ENCODE measurements at places on chromosomes 5 and 9.

DNA sequence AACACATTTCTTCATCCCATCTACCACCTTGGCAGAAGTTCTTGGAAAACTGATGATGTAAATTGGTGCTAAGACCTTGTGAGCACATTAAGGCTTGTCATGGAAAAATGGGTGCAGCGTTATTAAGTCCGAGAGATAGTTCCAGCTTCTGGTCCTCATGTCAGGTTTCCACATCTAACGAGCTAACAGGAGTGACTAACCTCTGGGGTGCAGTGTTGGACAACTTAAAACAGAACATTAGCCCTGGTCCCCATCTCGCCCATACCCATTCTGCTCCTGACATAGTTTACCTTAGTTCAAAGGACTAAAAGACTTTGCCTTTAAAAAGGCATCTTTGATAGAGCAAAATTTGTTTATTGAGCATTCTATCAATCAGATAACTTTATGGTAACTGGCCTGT, 128.0 kb downstream of the SLC1A3 start:
- DNase-seq = no peak

DNA sequence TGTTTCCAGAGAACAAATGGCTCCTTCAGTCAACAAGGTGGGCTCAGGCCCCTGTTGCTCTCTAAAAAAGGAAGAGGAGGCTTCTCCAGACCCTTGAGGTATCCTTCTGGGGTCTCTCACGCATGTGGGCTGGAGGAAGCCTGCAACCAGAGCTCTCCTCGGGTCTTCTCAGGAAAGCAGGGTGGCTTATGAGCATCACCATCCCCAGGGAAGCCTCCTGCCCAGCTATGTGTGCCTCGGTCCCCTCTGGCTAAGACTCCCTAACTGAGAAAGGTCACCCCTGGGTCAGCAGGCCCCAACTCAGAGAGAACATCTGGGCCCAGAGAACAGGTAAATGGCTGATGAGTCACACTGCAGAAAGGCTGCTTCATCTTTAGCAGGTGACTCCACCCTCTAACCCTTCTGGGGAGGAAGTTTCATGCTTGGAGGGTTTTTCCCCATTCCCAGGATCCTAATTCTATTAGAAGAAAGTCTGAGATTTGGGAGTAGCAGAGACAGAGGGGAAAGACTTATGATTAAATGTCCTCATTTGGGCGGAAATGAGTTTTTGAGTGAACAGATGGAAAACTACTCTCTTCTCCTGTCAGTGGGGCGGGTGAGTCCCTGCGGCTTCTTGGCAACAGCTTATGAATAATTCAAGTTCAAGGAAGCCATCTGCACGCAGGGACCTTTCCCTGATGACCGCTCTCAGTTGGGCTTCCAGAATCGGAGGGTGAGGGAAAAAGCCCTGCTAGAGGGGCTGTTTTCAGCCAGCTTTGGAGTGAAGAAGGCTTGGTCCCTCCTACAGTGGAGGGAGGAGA, 41.9 kb downstream of the TGFBI start:
- no peak for DNase-seq

GRCh38 chr5:171544913-171545765, 125.7 kb downstream of the FGF18 start:
- no peak for DNase-seq

GRCh38 chr9:110451726-110452125, 114.1 kb upstream of the TXNDC8 start:
- no peak for DNase-seq

GRCh38 chr9:2602704-2603116, 18.9 kb upstream of the VLDLR start:
- no peak for DNase-seq

DNA sequence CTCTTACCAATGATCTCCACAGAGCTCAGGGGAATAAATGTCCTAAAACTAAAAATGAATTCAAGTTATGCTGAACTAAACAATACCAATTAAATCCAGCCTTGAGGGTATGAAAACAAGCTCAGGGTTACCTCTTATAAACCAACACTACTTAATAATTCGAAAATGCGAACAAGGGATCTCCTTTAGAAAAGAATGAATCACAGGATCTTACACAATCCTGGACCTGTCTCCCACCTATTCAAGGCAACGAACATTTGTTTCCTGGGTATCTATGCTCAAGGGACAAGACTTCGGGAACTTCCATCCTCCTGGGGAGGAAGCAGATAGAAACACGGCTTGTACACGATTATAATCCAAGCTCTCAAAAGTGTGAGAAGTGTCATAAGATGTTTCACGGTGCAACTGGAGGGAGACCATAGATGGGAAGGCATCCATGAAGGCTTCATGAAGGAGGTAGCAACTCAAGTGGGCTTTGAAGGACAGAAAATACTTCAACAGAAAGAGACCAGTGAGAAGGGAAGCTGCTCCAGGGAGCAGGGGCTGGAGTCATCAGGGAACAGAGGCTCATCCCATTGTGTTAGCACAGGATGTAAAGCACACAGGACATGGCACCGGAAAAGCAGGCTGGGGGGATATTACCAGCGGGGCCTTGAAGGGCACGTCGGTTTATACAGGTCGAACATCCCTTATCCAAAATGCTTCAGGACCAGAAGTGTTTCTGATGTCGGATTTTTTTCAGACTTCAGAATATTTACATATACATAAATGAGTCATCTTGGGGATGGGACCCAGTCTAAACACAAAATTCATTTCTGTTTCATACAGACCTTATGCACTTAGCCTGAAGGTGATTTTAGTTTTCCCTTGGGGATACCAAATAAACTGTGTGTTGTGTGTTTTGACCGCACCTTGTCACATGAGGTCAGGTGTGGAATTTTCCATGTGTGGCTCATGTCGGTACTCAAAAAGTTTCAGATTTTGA, 87.4 kb downstream of the TLE1 start:
- no peak for DNase-seq

DNA sequence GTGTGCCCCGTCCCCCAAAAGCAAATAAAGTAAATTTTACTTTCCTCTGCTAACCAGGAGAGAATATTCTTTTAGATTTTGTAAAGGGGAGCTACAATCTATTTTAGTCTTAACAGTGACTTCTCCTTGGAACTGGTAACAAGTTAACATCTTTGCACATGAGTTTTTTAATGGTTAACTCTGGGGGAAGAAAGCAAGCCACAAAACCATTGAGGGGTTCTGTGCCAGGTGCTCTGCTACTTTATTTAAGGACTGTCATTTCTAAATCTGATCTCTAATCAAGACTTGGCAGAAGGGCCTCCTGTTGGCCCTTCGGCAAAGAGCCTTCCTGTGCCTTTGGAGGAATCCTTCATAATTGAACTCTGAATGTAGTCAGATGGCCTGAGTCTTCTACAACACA, 153.4 kb downstream of the SLC12A2 start:
- DNase-seq = no peak

DNA sequence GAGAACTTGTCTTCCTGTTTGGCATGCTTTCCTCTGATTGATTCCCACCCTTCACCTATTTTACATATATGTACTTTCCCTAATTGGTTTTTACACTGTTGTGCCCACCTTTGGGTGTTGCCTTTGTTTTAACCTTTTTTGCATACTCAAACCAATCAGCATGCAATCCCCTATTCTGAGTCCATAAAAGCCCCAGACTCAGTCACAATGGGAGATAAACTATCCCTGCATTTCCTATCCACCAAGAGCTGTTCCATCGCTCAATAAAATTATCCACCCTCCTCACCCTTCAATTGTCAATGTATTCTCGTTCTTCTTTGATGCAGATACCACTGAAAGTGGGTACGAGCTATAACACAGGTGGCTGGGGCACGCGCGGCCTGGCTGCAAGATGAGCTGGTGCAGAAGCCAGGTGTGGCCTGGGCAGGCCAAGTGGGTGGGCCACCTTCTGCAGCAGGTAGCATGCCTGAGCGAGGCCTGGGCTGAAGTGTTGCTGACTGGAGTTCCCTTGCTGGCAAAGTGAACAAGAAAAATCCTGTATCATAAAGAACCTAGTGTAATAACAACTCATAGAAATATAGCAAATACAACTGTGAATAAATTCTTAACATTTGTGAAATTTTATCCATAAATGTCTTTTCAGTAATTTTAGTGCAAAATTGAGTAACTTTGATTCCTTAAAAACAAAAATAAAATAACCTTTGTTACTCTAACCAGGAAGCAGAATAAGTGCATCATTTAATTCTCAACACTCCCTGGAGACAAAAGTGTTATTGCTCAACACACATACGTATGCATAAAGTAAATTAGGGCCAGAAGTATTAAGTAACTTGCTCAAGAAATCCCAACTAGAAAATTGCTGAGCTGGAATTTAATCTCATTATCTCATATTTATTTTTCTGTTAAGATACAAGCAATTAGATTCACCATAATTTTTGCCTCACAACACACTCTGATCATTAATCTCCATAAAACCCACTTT, 685.3 kb upstream of the EDIL3 start:
- no peak for DNase-seq
